Cardiac septum (tissue), 1 donor: ENCODE measurements at places on chromosomes 4 and X.

DNA sequence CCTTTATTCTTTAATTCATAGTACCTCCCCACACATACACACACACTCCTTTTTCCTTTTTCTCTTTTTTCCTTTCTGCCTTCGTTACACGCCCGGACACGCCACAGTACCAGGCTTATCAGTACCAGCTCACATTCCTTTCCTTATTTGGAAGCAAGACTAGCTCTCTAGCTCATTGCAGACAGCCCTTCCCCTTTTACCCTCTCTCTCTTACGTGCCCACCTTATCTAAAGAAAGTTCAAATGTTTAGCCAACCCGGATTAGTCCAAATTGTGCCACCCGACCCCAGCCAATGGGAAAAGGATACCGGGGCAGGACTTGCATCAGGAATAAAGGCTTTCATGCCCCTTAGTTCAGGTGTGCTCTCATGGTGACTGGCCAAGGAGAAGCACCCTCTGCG, 194.7 kb upstream of the VCX3A start:
- DNase-seq: no peak

GRCh38 chrX:45344594-45344993, 143.9 kb upstream of the DIPK2B start:
- DNase-seq: no peak

DNA sequence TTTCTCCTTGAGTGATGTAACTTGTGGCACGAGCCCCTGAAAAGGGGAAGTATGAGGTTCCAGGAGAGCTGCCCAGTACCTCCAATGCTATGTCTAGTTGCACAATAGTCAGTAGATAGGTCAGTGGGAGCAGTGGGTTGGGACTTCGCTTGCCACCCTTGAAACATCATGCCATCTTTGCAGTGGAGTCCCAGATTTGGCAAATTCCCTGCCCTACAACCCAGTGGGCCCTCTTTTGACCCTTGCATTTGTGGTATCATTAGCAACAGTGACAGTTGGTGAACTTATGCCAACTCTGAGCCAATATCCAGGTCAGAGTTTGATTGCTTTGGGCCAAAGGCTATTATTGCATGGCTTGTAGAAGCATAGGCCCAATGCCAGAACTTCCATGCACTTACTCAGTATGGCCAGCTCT, 12.3 kb downstream of the FHL1 start:
- DNase-seq: no peak

GRCh38 chrX:6311540-6311939, 82.9 kb upstream of the NLGN4X start:
- no peak for DNase-seq

DNA sequence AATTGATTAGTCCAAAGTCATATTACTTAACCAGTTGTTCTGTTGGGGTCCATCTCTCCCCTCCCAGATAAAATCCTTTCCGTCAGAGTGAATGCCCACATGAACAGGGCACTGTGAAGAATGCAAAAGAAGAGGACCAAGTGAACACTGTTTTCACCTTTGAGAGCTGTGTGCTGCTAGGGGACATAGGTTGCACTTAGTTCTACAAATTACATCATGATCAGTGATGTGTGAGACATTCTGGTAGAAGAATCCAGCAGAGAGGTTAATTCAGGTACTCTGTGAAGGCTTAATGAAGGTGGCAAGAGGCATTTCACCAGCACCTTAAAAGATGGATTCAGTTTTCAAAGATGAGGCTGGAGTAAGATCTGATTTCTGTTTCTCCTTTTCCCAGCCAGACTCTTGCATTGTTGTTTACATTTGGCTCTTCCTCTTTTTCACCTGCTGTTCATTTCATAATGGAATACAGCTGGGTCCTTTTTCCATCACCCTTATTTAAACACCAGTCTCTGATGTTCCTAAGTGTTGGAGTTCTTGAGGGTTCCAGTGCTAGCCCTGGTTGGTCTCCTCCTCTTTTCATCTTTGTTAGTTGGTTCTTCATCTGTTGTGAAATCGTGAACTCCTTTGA, 10.9 kb downstream of the GAB1 start:
- no peak for DNase-seq

- no peak for DNase-seq
These were observed 83.3 kb downstream of the HPRT1 start for GRCh38 chrX:134543288-134543687.

DNA sequence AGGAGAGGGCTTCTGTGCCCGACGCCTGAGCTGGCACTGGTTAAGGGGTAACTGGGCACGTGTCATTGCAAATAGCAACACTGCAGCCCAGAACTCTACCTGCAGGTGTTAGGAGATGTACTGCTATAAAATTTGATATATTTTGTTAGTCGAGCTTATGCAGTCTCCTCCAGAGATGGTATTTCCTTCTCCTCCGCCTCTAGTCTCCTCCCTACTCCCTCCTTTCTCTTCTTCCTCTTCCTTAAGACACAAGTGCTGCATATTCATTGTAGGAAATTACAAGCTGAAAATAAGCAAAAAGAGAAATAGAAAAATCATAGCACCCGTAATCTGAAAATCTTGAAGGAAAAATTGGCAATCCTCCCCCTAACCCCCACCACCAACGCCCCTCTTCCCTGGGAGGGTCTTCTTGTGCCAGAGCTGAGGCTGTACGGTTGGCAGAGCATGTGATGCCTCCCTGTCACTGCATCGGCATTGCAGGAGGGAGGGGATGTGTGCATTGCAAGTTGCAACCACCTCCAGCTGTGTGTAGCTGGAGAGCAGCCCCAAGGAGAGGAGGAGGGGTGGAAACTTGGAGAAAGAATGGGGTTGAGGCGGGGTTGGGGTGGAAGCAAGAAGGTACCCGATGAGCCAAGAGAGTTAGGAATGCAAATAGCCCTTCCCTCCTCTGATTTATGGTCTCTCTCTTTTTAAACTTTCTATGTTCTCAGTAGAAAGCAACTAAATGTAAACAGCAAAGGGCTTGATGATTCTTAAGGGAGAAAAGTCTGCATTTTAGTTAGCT, 48.3 kb upstream of the MND1 start:
- no peak for DNase-seq

GRCh38 chr4:113732-114131, 10.6 kb upstream of the ZNF718 start:
- no peak for DNase-seq

DNA sequence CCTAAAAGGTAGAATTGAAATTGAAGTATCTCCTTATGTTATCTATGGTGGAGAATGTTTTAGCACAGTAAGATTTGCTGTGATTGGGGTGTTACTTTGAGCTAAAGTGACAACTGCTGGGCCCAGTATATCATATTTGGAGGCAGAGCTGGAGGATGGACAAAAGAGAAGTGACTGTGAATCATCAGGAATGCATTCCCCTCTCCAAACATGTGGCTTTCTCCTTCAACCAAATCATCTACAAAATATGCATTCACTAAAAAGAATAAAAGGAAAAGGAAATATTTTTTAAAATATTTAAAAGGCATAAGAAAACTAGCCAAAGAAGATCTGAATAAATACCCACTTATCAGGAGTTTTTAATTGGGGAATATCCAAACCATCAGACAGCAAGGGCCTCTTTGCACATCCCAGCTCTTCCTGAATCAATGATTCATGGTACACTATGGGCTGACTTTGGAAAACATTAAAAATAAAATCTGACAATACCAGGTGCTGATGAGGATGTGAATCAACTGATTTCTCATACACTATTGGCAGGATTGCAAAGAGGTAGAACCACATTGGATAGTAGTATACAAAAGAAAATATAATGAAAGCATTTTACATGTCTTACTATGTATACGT, 671.7 kb upstream of the NR3C2 start:
- no peak for DNase-seq

GRCh38 chr4:186584912-186585311, 29.5 kb upstream of the MTNR1A start:
- DNase-seq: no peak
